Upper lobe of right lung (tissue), 1 donor: ENCODE measurements at places on chromosomes 2 and 18. TPM values are rescaled to one million over a fixed set of nuclear protein-coding genes. Genes with fewer than 3 reads are reported as not detected.

GRCh38 chr2:56102098-56102497 is 81.7 kb upstream of the CCDC85A start:
- H3K27ac ChIP-seq: no peak overlapping the region
- H3K36me3 ChIP-seq: no peaks in the 10 kb centered on the region
- DNase-seq: no peak
- no peaks in the 10 kb centered on the region for H3K27me3 ChIP-seq
- no peak overlapping the region for H3K4me3 ChIP-seq
- no peaks in the 10 kb centered on the region for H3K4me1 ChIP-seq

DNA sequence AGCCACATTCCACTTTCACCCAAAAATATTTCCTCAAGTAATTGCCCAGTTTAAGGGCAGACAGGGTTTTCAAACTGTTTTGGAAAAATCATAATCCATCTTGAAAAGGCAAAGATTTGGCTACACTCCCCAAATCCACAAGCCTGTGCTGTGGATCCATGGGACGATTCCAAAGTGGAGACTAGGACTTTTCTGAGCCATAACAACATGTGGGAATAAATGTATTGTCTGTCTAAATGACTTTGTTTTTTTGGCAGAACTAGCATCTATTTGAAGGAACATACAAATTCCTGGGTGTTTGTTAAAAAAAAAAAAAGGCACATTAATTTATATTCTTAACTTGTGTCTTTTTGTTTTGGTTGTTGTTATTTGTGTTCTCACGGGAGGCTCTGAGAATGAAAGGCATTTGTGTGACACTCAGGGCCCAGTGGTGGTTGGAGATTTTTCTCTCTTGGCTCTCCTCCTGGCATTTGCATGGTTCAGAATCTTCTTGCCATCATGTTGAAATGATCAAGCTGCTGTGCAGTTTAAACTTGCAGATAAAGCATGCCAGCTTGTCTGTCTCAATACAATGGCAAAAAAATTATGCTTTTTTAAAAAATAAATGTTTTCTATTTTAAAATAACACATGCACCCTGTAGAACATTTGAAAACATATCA is 277.4 kb downstream of the EN1 start:
- peaks cover 8% of the 10 kb centered on the region for H3K4me1 ChIP-seq
- H3K27me3 ChIP-seq: no peaks in the 10 kb centered on the region
- H3K27ac ChIP-seq: no peak overlapping the region
- no peaks in the 10 kb centered on the region for H3K36me3 ChIP-seq
- no peak overlapping the region for H3K4me3 ChIP-seq

- no peak for DNase-seq
- H3K4me1 ChIP-seq: peaks cover 5% of the 10 kb centered on the region
- H3K27ac ChIP-seq: no peak overlapping the region
Measured at GRCh38 chr2:3242747-3243369, 134.8 kb downstream of the EIPR1 start.

- H3K27ac ChIP-seq: no peak overlapping the region
- no peaks in the 10 kb centered on the region for H3K36me3 ChIP-seq
- DNase-seq: no peak
Measured at GRCh38 chr2:189328848-189329245, 112.4 kb upstream of the WDR75 start.

DNA sequence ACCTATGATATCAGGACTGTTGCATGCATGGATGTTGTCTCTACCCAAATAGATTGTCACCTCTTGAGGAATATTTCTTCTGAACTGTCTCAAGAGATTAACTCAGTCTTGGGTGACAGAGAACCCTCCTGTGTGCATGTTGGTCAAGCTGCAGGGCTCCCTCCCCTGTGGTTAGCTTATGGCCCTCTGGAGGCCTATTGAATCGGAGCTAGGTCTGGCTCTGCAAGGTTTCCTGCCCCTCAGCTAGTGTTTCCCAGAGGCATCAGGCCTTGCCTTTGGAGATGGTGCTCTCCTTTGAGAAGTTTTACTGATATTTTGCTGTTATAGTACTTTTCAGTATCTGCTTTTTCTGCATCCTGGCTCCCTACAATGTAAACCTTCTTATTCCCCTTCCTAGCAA is 769.2 kb upstream of the FAM98A start:
- DNase-seq: no peak
- no peaks in the 10 kb centered on the region for H3K4me1 ChIP-seq
- no peaks in the 10 kb centered on the region for H3K27me3 ChIP-seq
- H3K36me3 ChIP-seq: no peaks in the 10 kb centered on the region

GRCh38 chr2:45382744-45383143 is 228.3 kb downstream of the SRBD1 start:
- H3K4me1 ChIP-seq: no peaks in the 10 kb centered on the region
- H3K36me3 ChIP-seq: no peaks in the 10 kb centered on the region
- H3K27me3 ChIP-seq: no peaks in the 10 kb centered on the region
- no peak overlapping the region for H3K4me3 ChIP-seq

GRCh38 chr2:138086576-138086975 is 122.3 kb downstream of the HNMT start:
- DNase-seq: no peak
- H3K36me3 ChIP-seq: no peaks in the 10 kb centered on the region
- H3K4me3 ChIP-seq: no peak overlapping the region
- no peaks in the 10 kb centered on the region for H3K27me3 ChIP-seq
- H3K4me1 ChIP-seq: no peaks in the 10 kb centered on the region

DNA sequence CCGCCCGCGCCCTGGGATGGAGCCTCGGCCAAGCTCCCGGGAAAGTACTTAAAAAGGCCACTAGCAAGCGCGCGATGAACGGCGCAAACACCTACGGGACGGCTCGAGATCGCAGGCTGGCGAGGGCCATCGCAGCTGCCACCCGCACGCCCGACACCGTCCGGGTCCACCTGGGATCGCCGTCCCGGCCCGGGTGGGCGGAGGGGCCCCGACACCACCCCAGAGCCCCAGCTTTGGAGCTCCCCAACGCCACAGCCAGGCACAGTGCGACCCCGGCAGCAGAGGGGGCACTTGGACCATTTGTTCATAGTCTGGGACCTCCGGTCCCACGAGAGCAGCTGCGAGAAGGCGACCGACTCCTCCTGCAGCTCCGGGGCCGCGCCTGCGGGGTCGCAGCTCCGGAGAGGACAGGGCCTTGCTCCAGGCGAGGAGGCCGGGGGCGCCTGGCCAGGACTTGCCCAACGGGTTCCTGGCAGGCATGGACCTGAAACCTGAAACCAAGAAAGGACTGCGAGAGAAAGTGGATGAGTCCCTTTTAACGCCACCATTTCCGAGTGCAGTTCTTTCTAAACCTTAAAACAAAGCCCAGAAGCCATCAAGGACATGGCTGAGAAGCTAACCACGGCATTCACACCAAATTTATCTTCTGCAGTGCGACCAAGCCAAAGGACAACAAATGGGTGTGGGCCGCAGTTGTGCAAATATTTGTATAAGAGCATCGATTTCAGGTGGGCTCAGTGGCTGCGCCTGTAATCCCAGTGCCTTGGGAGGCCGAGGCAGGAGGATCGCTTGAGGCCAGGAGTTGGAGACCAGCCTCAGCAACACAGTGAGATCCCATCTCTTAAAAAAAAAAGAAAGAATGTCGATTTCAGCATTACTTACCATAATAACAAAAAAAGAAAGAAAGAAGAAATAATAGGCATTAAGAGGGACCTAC is 54.0 kb upstream of the IMP4 start:
- peaks cover 4% of the 10 kb centered on the region for H3K27me3 ChIP-seq
- DNase-seq: no peak
- H3K4me3 ChIP-seq: no peak overlapping the region
- no peaks in the 10 kb centered on the region for H3K36me3 ChIP-seq

- H3K4me1 ChIP-seq: no peaks in the 10 kb centered on the region
- H3K27ac ChIP-seq: no peak overlapping the region
- H3K27me3 ChIP-seq: no peaks in the 10 kb centered on the region
- no peak for DNase-seq
Measured at GRCh38 chr18:76142611-76143010, 352.4 kb downstream of the ZNF516 start.

GRCh38 chr2:181008407-181008806 is 28.0 kb downstream of the UBE2E3 start:
- H3K27me3 ChIP-seq: no peaks in the 10 kb centered on the region
- DNase-seq: no peak
- no peak overlapping the region for H3K4me3 ChIP-seq
- H3K36me3 ChIP-seq: no peaks in the 10 kb centered on the region

- no peak overlapping the region for H3K27ac ChIP-seq
- no peaks in the 10 kb centered on the region for H3K4me1 ChIP-seq
- no peak for DNase-seq
- H3K4me3 ChIP-seq: no peak overlapping the region
- H3K36me3 ChIP-seq: no peaks in the 10 kb centered on the region
- no peaks in the 10 kb centered on the region for H3K27me3 ChIP-seq
Measured at GRCh38 chr18:67589325-67589724, 72.8 kb upstream of the DSEL start.

GRCh38 chr2:172082105-172082943 is 3.0 kb upstream of the DLX1 start:
- no peak overlapping the region for H3K27ac ChIP-seq
- H3K4me3 ChIP-seq: no peak overlapping the region
- H3K27me3 ChIP-seq: peaks cover 91% of the 10 kb centered on the region
- no peaks in the 10 kb centered on the region for H3K36me3 ChIP-seq
- peaks cover 36% of the 10 kb centered on the region for H3K4me1 ChIP-seq

Gene GALNT13
- 5.8 TPM for total RNA-seq

Gene SIGLEC15
- 0.32 TPM for total RNA-seq

Gene MYCN
- 0.49 TPM for total RNA-seq

Gene CYS1
- total RNA-seq: 4.5 TPM

Gene TEX44
- total RNA-seq: not detected

Gene CROCC2
- total RNA-seq: 0.26 TPM

Gene CASP10
- total RNA-seq: 31.6 TPM

Gene LOXHD1
- total RNA-seq: 2.7 TPM
